IMR-90 (cell line): ENCODE measurements at places on chromosomes 1 and 21. TPM values are rescaled to one million over a fixed set of nuclear protein-coding genes. Genes with fewer than 3 reads are reported as not detected.

GRCh38 chr1:40861224-40862003 lies 749 bp downstream of the CITED4 start:
- no peak overlapping the region; the same call in 1 of the 2 replicates for H3K27ac ChIP-seq
- H3K36me3 ChIP-seq = no peaks in the 10 kb centered on the region
- peaks cover 10% of the 10 kb centered on the region for H3K4me1 ChIP-seq
- DNase-seq = peak; percentile 48
- H3K4me3 ChIP-seq = peak overlapping the region; percentile 76

DNA sequence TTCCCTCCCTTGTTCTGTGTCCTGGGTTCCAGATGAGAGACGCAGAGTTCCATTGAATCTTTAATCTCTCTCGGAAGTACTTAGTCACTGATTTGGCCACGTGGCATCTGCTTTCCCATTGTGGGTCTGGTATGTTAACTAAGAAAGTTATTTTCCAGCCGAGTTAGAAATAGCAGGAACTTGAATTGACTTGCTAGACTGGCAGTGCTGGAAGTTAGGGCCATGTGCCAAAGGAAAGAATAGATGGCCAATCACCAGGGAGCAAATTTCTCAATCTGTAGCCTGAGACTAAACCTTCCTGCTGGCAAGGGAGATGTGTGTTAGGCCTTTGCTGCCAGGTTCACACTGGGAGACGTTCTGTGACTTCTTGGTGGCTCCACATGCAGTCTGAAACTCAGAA lies 24.2 kb upstream of the SLFNL1 start:
- H3K4me1 ChIP-seq = peaks cover 2% of the 10 kb centered on the region; the same call in 1 of the 2 replicates
- H3K27ac ChIP-seq = no peak overlapping the region
- H3K4me3 ChIP-seq = no peak overlapping the region
- DNase-seq = peak; percentile 38
- no peaks in the 10 kb centered on the region for H3K27me3 ChIP-seq

The BSND gene
- total RNA-seq = not detected in 2 replicates

The ABCG1 gene
- total RNA-seq = under 0.01 and 0.36 TPM in 2 replicates

DNA sequence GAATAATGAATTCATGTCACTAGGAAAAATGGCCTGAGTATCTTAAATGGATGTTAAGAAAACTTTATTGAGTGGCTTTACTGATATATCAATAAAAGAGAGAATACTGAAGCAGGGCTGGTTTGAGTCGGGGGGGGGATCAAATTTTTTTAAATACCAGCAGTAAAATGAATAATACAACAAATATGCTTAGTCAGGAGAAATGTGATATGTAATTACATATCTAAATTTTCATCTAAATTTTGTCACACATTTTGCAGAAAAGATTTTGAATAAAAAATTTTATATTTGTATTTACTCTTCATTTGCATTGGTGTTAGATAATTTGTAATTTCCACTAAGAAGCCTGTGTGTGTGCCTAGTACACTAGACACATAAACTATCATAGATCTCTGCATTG lies 2300.2 kb downstream of the MRPL39 start:
- no peaks in the 10 kb centered on the region for H3K36me3 ChIP-seq
- no peak for DNase-seq
- H3K4me1 ChIP-seq = no peaks in the 10 kb centered on the region
- no peak overlapping the region for H3K4me3 ChIP-seq
- no peak overlapping the region for H3K27ac ChIP-seq

DNA sequence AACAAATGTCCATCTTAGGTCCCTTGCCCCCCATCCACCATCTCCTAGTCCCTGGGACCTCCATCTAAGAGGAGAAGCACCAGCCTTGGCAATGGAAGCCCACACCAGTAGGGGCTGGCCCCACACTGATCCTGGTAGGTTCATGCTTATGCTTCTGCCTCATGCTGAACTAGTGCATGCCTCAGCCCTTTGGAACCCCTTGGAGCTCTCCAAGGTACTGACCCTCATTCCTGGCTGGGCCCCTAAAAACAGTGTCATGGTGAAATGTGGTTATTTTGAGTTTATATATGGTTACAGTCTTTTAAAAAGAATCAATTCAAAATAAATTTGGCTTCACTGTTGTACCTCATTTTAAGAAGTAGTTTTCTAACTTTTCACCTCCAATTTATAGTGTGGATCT lies 108.3 kb downstream of the HIVEP3 start:
- H3K27me3 ChIP-seq = no peaks in the 10 kb centered on the region
- no peaks in the 10 kb centered on the region for H3K36me3 ChIP-seq
- no peak overlapping the region for H3K27ac ChIP-seq
- H3K4me1 ChIP-seq = peaks cover 10% of the 10 kb centered on the region

GRCh38 chr1:26315874-26316850 lies 1.6 kb upstream of the CD52 start:
- no peak overlapping the region for H3K4me3 ChIP-seq
- H3K36me3 ChIP-seq = no peaks in the 10 kb centered on the region
- H3K27me3 ChIP-seq = peaks cover 4% of the 10 kb centered on the region; the same call in 1 of the 2 replicates
- no peak overlapping the region for H3K27ac ChIP-seq

DNA sequence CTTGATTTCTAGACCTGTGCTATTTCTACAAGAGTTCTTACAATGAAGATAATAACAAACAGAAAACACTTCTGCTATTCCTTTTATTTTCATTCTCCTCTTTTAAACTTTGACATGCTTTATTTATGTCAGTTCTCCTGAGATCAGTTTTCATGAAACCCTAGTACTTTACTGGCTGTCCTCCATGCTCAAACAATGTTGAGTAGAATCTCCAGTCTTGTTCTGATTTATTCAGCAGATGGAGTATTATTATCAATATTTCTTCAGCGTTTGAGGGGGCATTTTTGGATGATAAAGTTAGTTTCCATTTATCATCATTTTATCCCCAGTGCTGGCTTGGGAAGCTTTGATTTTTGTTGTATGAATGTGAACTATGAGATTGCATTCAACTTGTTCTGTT lies 85.9 kb upstream of the WARS2 start:
- no peak overlapping the region for H3K27ac ChIP-seq
- DNase-seq = no peak
- H3K4me3 ChIP-seq = no peak overlapping the region
- H3K4me1 ChIP-seq = no peaks in the 10 kb centered on the region; the same call in 1 of the 2 replicates
- H3K36me3 ChIP-seq = no peaks in the 10 kb centered on the region
- no peaks in the 10 kb centered on the region for H3K27me3 ChIP-seq

The UBASH3A gene
- total RNA-seq = not detected in 2 replicates

The KCND3 gene
- under 0.01 TPM in 2 replicates for total RNA-seq

The CTSS gene
- 0.18 and 0.56 TPM in 2 replicates for total RNA-seq

DNA sequence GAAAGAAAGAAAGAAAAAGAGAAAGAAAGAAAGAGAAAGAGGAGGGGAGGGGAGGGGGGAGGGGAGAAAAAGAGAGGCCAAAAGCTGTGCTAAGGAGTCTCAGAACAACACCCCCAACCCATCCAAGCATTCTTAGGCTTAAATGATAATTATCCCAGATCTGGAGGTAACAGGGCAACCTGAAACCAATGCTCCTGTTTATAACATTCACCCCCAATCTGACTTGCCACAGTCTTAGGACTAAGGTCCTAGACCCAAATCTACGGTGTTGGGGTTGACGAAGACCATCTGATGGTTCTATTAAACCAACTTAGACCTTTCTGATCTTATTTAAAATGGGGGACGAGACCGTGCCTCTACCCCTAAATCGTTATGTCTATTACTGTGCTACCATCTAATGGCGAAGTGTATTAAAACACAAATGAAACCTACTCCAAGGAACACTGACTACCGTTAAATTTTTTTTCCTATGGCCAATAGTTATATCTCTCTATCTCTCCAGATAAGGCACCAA lies 119.3 kb upstream of the CDC42BPA start:
- no peaks in the 10 kb centered on the region for H3K36me3 ChIP-seq
- DNase-seq = peak; percentile 68
- H3K27me3 ChIP-seq = peaks cover 10% of the 10 kb centered on the region; the same call in 1 of the 2 replicates
- peak overlapping the region; percentile 84 for H3K4me3 ChIP-seq

The CACNA1S gene
- total RNA-seq = not detected in 2 replicates

GRCh38 chr1:157490467-157491165 lies 61.7 kb downstream of the FCRL5 start:
- no peak overlapping the region for H3K4me3 ChIP-seq
- no peaks in the 10 kb centered on the region for H3K36me3 ChIP-seq
- DNase-seq = peak; percentile 26
- no peaks in the 10 kb centered on the region for H3K4me1 ChIP-seq
- no peak overlapping the region for H3K27ac ChIP-seq

DNA sequence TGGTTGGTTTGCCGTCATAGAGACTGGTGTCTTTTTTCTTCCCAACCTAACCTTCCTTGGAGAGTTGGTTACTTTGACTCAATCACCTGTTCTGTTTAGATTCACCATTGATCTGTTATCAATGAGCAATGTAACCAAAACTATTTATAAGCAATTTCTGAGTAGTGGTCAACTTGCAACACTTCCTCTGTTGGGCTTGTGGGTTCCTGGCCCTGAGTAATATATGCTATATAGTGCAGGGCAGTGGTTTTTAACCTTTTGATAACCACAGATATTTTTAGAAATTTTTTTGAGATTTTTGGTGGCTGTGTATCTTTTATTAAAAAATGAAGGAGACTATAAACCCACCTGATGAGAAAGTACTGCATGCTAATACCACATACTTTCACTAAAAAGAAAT lies 9.4 kb upstream of the XCL1 start:
- no peak overlapping the region for H3K4me3 ChIP-seq
- no peaks in the 10 kb centered on the region for H3K36me3 ChIP-seq
- no peaks in the 10 kb centered on the region; the same call in 1 of the 2 replicates for H3K27me3 ChIP-seq
- no peak for DNase-seq

- no peak for DNase-seq
- H3K27me3 ChIP-seq = no peaks in the 10 kb centered on the region
- no peaks in the 10 kb centered on the region for H3K36me3 ChIP-seq
- no peaks in the 10 kb centered on the region for H3K4me1 ChIP-seq
- H3K4me3 ChIP-seq = no peak overlapping the region
- no peak overlapping the region for H3K27ac ChIP-seq
These were observed 101.8 kb downstream of the PTGS2 start for GRCh38 chr1:186578325-186579016.

DNA sequence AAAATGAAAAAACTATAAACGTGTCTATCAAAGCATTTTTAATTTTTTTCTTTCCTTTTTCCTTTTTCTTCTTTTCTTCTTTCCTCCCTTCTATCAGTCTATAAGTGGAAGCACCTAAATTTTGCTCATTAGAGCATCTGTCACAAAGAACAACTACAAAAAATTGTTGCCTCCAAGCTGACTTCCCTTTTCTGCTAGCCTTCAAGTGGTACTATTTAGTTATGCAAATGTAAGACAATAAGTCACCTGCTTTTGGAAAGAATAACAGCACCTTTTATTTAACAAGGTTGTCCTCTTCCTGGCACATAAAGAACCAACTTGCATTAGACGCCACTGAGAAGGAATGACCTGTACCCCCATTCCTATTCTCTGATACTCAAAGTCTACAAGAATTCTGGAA lies 45.0 kb upstream of the C1orf53 start:
- H3K36me3 ChIP-seq = no peaks in the 10 kb centered on the region
- 0 out of 2 replicates have a peak, but pooled peaks cover 2% of the 10 kb centered on the region for H3K4me1 ChIP-seq
- H3K27me3 ChIP-seq = no peaks in the 10 kb centered on the region
- H3K27ac ChIP-seq = no peak overlapping the region

The ARHGEF11 gene
- total RNA-seq = 15.3 and 16.8 TPM in 2 replicates

The OR6N2 gene
- total RNA-seq = not detected in 2 replicates

The GJA5 gene
- total RNA-seq = not detected in 2 replicates

- no peaks in the 10 kb centered on the region for H3K4me1 ChIP-seq
- no peaks in the 10 kb centered on the region for H3K36me3 ChIP-seq
- H3K27ac ChIP-seq = no peak overlapping the region
- no peak overlapping the region for H3K4me3 ChIP-seq
These were observed 115.6 kb upstream of the ADAMTS5 start for GRCh38 chr21:27082431-27083010.

GRCh38 chr1:206792939-206793607 lies 20.8 kb upstream of the IL10 start:
- H3K27ac ChIP-seq = no peak overlapping the region
- H3K27me3 ChIP-seq = no peaks in the 10 kb centered on the region
- H3K36me3 ChIP-seq = no peaks in the 10 kb centered on the region
- no peak overlapping the region for H3K4me3 ChIP-seq
- peaks cover 5% of the 10 kb centered on the region for H3K4me1 ChIP-seq

GRCh38 chr1:247407180-247407616 lies 8.8 kb upstream of the NLRP3 start:
- H3K4me1 ChIP-seq = no peaks in the 10 kb centered on the region
- H3K27ac ChIP-seq = no peak overlapping the region
- H3K4me3 ChIP-seq = no peak overlapping the region
- H3K36me3 ChIP-seq = no peaks in the 10 kb centered on the region

The ECM1 gene
- 17.2 and 20.1 TPM in 2 replicates for total RNA-seq

- no peak overlapping the region; the same call in 1 of the 2 replicates for H3K4me3 ChIP-seq
- H3K4me1 ChIP-seq = no peaks in the 10 kb centered on the region
- H3K36me3 ChIP-seq = peaks cover 16% of the 10 kb centered on the region
These were observed 2.5 kb downstream of the S1PR1 start for GRCh38 chr1:101239095-101240040.

The NBPF14 gene
- 24.7 and 43.7 TPM in 2 replicates for total RNA-seq

The TNFRSF14 gene
- 1.3 and 1.7 TPM in 2 replicates for total RNA-seq

DNA sequence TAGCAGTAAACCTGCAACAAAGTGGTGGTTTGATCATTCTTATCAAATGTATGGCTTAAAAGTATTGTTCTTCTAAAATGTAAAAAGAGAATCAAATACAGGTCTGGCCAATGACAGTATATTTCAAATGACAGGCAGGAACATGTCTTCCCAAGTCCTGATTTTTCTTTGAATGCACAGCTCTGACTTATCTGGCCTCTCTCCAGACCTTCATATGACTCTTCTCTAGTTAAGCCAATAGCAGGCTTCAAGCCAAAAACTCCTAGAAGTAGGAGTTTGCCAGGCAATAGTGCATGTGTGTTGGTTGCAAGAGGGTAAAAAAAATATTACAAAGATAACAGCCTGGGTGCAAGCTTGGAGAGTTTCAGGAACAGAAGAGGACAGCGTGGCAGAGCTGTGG lies 345.5 kb downstream of the SMYD3 start:
- H3K36me3 ChIP-seq = no peaks in the 10 kb centered on the region
- H3K27me3 ChIP-seq = no peaks in the 10 kb centered on the region
- peak; percentile 86 for DNase-seq
- no peak overlapping the region for H3K27ac ChIP-seq

DNA sequence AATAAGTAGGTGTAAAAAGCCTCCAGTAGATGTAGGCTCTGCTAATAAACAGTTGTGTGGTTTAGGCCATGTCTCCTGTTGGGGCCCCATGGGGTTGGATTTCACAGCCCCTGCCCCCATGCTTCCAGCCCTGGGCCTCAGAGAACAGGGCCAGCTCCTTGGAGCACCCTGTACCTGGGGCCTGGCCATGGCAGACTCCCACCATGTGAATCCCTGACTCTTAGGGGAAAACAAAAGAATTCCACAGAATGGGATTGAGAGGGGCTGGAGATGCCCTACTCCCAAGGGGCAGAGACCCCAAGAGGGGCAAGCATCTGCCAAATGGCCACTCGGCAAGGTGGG lies 11.5 kb downstream of the LRP8 start:
- no peak overlapping the region for H3K4me3 ChIP-seq
- DNase-seq = no peak
- no peaks in the 10 kb centered on the region for H3K36me3 ChIP-seq
- H3K4me1 ChIP-seq = peaks cover 4% of the 10 kb centered on the region; the same call in 1 of the 2 replicates

The ZNF669 gene
- 10.8 and 14.2 TPM in 2 replicates for total RNA-seq

- H3K27ac ChIP-seq = no peak overlapping the region
- H3K36me3 ChIP-seq = no peaks in the 10 kb centered on the region
- no peak overlapping the region for H3K4me3 ChIP-seq
These were observed 51.8 kb upstream of the FAM89A start for GRCh38 chr1:231091831-231092301.

The GBP6 gene
- total RNA-seq = not detected in 2 replicates
